Fibroblast of skin of abdomen (primary cell): ENCODE measurements at places on chromosomes 5 and 9.

DNA sequence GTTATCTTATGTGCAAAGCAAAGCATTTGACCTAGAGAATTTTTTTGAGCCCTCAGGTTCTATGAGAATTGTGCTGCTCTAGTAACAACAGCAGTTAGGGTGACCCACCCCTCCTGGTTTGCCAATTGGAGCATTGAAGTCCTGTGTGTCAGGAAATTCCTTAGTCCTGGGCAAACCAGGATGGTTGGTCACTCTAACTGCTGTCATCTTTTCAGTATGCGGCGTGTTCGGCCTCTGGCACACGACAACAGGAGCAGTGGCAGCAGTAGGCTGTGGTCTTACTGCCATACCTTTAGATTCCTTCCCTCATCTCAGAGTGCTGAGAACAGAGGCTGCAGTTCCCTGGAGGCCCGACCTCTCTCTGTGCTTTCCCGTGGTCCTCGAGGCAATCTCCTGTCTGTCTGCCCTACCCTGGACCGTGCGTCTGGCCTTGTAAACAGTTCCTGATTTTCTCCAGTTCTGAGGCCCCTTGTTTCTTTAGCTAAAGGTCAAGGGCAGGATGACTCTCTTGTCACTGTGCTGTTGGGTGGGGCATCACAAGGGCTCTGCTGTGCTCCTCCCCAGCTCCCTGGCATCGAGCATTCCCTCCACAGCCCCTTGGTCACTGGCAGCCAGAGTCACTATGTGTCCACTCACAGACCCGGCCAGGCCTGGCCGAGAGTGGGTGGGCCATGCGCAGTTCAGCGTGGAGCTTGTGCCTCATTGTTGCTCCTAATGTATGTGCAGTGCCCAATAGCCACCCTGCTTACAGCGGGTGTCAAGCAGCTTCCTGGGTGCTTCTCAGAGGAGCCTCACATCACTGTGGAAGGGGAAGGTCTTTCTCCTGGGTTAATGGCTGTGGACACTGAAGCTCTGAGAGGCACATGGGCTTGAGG is 18.5 kb upstream of the COL15A1 start:
- DNase-seq, result no peak

DNA sequence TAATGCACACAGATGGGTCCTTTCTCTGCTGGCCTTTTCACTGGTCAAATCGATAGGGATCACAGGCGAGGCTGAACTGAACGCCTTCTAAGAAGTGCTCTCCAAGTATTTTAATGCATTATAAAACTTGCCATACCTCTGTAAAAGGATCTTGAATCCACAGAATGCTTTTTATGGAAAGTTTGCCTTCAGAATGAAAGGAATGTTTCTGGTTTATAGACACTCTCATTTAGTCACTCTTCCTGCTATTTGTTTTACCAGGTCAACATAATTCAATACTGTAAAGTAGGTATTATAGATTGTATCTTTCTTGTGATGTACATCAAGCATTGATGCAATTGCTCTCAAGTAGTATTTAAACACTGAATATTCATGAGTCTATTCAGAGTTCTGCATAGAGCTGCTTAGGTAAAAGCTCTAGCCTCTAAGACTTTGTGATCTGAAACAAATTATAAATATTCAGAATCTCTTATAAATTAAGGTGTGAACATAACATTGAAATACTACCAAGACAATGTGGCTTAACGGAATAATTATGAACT is 308.4 kb downstream of the ISL1 start:
- DNase-seq, result no peak

GRCh38 chr9:137550231-137550621 is at the start of gene PNPLA7:
Gene PNPLA7 (minus strand): TSS chr9:137550402. CDS start chr9:137550197, 205 bp downstream.
- peak; percentile 48 for DNase-seq

GRCh38 chr9:74887041-74887980 is at the start of gene TRPM6:
Gene TRPM6 (minus strand): TSS chr9:74887921. CDS start chr9:74887856, 65 bp downstream.
- peak; percentile 79 for DNase-seq

- DNase-seq, result peak; percentile 58
These were observed 60.9 kb upstream of the IL17B start for GRCh38 chr5:149439899-149440542.

- peak; percentile 30 for DNase-seq
These were observed 696 bp downstream of the ZFP62 start for GRCh38 chr5:180860273-180860886.

GRCh38 chr5:176787676-176788075 is 22.7 kb upstream of the UNC5A start:
- DNase-seq, result no peak

DNA sequence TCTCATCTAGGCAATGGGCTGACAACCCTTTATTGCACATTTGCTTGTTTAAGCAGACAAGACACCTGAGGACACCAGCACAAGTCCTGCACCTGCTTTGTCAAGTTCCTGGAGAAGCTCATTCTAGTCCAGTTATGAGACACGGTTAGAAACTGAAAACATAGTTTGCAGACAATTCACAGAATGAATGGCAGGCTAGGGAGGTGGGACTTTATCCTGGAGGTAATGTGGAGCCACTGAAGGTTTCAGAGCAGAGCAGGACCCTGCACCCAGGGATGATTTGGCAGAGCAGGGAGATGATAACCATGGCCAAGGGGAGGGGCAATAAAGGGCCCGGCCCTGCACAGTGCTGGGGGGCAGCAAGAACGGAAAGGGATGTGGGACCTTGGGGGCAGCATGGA is 50.7 kb upstream of the SLC25A51 start:
- no peak for DNase-seq

DNA sequence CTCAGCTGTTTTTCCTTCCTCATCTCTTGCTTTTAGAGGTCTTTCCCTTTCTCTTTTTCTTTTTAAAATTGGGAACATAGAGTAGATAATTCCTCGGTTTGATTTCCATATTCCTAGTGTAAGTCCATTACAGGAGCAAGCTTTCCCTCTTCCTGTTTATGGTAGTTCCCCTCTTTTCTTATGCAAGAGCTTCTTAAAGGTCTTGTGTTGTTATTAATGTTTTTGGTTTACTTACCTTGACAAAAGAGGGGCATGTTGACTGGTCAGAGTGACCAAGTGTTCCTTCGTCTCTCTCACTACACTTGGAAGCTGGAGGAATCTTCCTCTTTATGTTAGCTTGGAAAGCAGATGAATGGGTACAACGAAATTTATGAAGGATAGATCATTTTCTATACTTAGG is 8.3 kb downstream of the ATG10 start:
- DNase-seq, result no peak

- peak; percentile 46 for DNase-seq
These were observed 197.0 kb upstream of the SEMA6A start for GRCh38 chr5:116771466-116772151.
